ENCODE measurements at places on chromosomes 7 and 10.

GRCh38 chr7:71691538-71691937 is 559.6 kb downstream of the GALNT17 start:
- DNase-seq, result no peak

GRCh38 chr7:143147070-143147469 is 15.2 kb downstream of the PIP start:
- no peak for DNase-seq

GRCh38 chr7:953547-954327 is 743 bp downstream of the ADAP1 start:
- DNase-seq, result no peak

DNA sequence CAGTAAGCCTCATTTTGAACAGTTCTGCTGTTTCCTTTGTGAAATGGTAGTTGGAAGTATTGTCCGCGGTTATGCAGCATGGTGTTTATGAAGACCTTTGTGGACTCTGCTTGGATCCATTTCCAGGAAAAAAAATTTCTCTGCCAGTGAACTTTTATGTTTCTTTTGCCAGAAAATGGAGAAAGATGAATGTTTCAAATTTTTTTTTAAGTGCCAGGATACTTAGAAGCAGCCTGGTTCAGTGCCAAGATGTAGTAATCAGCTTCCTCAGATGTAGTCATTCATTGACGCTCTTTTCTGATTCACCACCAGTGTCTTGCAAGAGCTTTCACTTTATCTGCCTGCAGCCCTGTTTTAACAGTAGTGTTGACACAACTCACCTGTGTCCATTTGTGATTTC is 258.2 kb downstream of the SDK1 start:
- no peak for DNase-seq

- peak; percentile 0 for DNase-seq
Measured at GRCh38 chr7:41002741-41003610, 699.9 kb downstream of the INHBA start.

GRCh38 chr7:31340603-31341002 is at the start of gene NEUROD6:
NEUROD6 (minus strand) TSS chr7:31340726; CDS start chr7:31339268, 1,458 bp downstream.
- DNase-seq, result no peak

DNA sequence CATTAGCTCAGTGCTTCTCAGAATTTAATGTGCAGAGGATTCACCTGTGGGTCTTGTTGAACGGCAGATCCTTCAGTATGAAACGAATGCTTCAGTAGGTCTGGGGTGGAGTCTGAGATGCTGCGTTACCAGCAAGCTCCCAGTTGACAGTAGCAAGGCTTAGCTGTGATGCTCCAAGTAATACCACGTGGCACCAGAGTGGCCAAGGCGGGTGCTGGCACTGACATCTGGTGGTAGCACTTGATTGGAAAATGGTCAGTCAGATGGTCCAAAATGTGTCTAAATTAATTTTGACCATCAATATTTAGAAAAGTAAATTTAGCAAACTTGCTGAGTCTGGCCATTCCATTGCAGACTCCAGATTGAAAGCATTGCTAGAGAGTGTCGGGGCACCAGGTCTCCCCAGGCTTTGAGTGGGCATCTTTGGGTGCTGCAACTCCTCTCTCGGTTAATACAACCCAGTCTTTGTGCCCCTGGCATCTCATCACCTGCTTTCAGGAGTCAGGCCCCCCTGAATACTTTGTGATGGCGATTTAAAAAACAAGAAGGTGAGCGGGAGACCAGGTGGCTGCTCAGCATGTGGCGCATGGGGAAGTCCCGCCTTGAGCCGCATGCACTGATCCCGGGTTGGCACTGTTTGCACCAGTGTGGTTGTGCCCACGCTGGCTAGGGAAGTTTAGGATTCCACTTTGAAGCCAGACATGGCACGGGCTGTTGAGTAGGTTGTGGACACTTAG is 130.1 kb downstream of the NT5C2 start:
- DNase-seq, result no peak

DNA sequence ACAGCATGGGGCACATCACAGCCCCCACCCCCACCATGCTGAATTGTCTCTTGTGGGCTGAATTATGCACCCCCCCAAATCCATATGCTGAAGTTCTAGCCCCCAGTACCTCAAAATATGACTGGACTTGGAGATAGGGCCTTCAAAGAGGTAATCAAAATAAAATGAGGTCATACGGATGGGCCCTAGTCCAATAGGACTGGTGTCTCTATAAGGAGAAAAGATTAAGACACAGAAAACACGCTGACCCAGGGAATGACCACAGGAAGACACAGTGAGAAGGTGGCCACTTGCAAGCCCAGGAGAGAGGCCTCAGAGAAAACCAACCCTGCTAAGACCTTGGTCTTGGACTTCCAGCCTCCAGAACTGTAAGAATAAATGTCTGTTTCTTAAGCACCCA is 106.4 kb upstream of the ARID5B start:
- DNase-seq, result no peak

GRCh38 chr10:113736576-113736975 is 14.9 kb upstream of the PLEKHS1 start:
- DNase-seq, result no peak
